ENCODE measurements at places on chromosomes 2 and 18.
A peak's percentile ranks its signal among the peaks of the same experiment; 100 is the strongest.

- peak; percentile 37 for DNase-seq
Observed at GRCh38 chr2:234288974-234289455, 207.9 kb downstream of the ARL4C start.

- no peak for DNase-seq
Observed at GRCh38 chr2:224816816-224817215, 100.7 kb upstream of the CCDC195 start.

- no peak for DNase-seq
Observed at GRCh38 chr18:5518899-5519371, 24.9 kb downstream of the EPB41L3 start.

DNA sequence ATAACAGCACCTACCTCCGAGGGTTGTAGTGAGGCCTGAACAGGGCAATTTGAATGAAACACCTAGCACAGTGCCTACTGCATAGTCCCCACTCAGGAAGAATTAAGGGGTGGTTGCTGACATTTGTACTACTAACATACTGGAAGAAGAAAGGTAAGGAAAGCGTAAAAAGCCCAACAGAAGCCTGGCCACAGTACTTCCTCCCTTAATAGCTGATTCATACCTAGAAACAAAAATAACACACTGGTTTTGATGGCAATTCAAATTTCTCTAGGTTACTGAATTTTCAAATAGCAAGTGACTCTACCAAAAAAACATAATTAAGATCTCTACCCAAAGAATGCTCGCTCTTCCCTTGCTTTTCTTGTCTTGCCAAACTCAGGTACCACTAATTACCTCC is 16.2 kb downstream of the SUCLG1 start:
- DNase-seq, result no peak

- DNase-seq, result no peak
Observed at GRCh38 chr18:53790786-53791185, 433.7 kb downstream of the MBD2 start.

DNA sequence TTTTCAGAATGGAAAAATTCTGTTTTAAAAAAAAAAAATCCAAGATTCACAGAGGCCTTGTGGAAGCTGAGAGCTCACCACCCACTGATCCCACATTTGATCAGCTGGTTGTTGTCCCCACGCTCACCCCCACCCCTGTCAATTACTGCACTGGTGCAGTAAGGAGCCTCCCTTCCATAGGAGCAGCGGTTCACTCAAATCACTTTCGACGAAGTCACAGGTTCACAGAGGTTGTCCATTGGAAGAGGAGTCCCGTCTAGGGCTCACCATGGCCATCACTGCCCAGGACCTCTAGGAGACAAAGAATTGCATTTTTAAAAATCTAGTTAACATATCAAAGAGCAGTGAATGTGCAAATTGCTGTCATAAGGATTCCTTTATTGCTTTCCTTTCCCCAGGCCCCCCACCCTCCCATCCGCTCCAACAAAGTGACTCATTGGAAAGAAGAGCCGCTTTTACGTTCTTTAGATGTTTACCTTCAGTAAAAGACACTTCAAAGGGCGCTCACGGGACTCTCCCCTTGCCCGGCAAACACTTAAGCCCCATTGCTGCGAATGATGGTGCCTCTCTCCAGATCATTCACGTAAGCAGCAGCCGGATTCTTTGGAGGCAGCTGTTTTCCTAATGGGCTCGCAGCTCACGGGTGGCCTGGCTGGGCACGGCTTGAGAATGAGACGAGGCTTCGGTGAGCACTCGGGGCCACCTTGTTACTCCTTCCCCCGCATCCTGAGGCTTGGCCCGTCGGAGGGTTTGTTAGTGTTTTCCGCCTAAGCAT is 165.5 kb upstream of the SALL3 start:
- no peak for DNase-seq

DNA sequence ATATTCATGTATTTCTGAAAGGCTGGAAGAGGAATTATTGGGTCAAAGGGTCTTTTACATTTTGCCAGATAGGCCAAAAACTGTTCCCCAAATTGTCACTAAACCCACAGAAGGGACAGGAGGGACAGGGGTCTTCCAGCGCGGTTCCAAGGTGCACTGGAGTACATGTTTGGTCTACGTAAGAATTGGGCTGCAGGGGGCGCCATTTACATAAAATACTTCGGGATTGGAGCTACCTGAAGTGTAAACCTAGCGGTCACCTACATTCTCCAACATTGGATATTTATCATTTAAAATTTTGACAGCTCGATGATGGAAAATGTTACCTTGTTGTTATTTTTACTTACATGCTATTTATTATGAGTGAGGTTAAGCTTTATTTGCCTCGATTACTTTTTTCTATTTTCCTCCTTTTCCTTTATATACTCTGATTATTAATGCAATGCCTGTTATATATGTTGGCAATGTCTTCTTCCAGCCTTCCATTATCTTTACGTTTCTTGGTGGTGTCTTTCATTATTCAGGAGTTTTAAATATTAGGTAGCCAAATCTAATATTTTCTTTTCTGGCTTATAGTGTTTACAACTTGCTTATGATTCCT is 43.0 kb upstream of the RAB6C start:
- no peak for DNase-seq
